ENCODE measurements at places on chromosomes 3 and 15.
A peak's percentile ranks its signal among the peaks of the same experiment; 100 is the strongest.

DNA sequence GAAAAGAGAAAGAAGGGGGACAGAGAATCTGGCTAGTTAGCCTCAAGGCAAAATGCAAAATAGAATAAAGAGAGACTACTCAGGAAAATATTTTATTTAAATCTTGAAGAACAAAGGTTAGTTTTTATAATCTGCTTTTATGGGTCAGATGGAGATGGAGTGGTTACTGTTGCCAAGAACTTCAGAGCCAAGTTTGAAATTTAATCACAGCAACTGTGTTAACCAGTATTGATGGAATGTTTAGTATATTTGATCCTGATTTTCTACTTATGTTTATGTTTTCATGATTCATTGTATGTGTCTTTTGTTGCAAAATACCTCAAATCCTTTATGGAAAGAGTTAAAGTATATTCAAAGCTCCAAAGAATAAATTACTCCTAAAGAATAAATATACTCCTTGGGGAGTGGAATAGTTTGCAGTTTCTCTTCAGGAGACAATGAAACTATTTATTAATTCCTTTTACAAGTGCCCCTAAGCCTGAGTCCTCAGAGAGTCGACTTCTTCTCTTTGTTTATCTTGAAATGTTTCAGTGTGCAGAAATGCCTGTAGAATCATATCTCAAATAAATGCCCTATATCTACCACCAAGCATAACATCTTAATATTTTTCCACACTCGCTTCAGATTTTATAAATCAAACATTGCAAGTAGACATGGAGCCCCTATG is 60.9 kb upstream of the THSD4 start:
- no peak for DNase-seq

- DNase-seq, result no peak
These were observed 6.9 kb downstream of the TUSC7 start for GRCh38 chr3:116716490-116716889.

DNA sequence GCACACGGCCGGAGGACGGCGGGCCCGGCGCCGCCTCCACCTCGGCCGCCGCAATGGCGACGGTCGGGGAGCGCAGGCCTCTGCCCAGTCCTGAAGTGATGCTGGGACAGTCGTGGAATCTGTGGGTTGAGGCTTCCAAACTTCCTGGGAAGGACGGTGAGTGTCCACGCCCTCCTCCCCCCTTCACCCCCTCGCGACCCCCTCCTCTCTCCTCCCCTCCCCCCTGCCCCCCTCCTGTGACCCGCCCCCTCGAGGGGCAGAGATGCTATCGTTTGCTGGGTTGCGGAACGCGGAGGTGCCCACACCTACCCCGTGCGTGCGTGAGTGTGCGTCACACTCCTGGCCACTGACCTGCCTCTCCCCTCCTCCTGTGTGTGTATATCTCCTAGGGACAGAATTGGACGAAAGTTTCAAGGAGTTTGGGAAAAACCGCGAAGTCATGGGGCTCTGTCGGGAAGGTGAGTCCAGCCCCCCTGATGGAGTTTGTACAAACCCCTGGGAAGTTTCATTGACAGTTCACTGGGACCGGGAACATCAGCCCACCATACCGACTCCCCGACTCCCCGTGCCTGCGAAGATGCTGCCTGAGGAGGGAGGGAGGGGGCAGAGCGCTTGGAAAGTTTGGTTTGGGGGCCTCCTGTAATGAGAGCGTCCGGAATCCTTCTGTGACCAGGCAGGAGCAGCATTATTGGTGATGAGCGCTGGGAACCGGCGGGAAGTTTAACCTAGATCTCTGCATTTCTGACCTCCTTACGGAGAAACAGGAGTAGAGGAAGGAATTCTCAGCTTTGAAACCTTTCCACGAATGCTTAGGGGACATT is 795 bp upstream of the SCAANT1 start:
- peak; percentile 31 for DNase-seq

DNA sequence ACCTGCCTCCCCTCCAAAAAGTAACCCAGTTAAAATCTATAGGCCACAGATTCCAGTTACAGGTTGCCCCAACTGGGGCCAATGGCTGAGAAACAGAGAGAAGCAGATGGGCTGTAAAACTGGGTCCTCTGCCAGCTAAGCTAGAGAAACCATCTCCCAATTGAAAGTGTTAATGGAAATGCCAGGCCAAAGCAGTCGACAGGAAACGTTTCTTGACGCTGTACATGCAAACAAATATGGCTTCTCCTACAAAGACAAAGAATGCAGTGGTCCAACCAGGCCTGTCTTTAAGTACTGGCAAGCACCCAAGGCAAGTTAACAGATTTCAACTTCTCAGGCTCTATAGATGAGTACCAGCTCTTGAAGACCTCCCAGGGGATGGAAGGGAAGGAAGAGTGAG is 71.3 kb downstream of the MAGI1 start:
- no peak for DNase-seq

DNA sequence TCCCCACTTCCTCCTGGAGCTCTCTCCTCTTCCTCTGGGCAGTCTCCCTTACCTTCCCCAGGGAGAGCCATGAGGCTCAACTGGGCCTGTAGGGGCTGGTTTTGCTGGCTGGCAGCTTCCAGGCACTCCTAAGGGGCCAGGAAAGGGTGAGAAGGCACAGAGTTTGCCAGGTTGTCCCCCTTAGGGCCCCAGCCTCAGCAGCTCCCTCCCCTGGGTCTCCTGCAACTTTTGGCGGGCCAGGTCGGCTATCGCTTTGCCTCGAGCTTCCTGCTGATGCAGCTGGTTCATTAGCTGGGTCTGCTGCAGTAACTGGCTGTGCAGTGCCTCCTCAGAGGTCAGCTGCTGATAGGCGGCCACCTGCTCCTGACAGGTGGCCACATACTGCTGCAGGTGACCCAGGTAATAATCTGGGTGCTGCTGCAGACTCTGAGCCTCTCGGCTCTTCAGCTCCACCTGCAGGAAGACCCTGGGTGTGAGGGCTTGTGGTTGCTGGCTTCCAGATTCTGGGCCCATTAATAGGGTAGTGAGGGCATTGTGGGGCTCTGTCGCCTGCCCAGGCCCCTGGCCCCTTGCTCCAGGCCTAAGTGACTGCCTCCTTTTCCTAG is 29.7 kb upstream of the OR4F6 start:
- no peak for DNase-seq

DNA sequence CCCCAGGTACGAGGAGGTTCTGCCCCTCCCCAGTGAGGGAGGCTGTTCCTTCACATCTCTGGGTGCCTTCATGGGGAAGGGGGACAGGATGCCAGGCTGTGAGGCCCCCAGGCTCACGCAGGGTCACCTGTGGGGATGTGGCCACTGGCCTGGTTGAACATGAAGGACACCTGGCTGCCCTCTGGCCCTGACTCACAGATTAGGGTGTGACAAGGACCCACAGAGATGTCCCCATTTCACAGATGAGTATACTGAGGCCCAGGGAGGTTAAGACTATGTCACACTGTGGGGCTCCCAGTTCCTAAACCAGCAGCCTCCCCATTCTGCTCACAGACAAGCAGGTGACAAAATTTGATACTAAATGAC is 42.4 kb downstream of the PCSK6 start:
- no peak for DNase-seq
